ENCODE measurements at places on chromosomes 6 and 20.

DNA sequence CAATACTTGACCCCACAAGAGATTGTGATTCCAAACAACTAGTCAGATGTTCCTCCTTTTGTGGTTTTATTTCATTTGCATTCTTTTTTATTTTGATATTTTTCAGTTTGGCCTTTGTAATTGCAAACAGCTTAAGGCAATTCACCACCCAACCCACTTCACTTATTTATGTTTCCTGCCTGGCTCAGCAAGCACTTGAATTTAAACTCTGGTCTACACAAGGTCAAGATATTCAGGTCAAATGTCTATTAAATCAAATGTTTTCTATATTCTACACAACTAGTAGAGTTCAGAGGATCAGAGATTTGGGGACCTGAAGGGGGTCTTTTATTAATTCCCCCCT lies 100.1 kb downstream of the SGK1 start:
- DNase-seq, result no peak
- no peak overlapping the region for H3K4me3 ChIP-seq
- H3K36me3 ChIP-seq, result no peaks in the 10 kb centered on the region
- peaks cover 6% of the 10 kb centered on the region for H3K4me1 ChIP-seq

- no peak for DNase-seq
- peaks cover 7% of the 10 kb centered on the region for H3K4me1 ChIP-seq
- no peak overlapping the region for H3K27ac ChIP-seq
- no peak overlapping the region for H3K4me3 ChIP-seq
- H3K27me3 ChIP-seq, result no peaks in the 10 kb centered on the region
- no peaks in the 10 kb centered on the region for H3K36me3 ChIP-seq
Measured at GRCh38 chr6:21971541-21971940, 325.3 kb downstream of the PRL start.

GRCh38 chr20:24768713-24769601 lies 180.1 kb upstream of the CST7 start:
- no peak for DNase-seq
- no peak overlapping the region for H3K4me3 ChIP-seq

DNA sequence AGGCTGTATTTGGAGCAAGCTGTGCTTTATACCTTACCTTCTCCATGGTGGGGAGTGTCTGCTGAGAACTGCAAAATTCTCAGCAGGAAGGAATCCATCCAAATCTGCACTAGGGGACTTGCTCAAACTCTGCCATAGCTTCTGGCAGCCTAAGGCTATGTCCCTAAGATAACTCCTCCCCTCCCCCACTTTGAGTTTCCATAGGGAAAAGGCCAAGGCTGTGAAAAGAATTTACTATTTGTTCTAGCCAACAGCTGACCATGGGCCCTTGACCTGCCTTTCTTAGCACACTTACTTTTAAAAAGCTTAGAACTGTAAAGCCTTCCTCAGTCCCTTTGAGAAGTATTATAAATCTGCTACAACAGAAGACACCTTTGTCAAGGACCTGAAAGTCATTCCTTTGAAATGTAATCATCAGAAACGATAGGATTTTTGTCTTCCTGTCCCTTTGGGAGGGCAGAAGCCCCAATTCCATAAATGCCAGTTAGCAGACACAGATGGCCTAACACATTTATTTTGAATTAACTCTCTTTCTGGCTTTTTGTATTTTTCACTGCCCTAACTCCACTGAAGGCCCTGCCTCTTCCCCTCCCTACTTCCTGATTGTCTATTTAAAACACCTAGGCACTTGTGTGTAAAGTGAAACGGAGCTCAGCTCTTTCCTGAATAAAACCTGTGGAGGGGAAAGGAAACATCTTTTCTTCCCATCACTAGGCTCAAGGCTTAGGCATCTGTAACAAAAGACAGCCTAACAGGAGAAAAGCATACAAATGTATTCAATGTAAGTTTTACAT lies 157.1 kb downstream of the AKAP7 start:
- peaks cover 3% of the 10 kb centered on the region for H3K36me3 ChIP-seq
- no peak for DNase-seq

GRCh38 chr20:34582911-34583310 lies 24.4 kb downstream of the MAP1LC3A start:
- H3K4me1 ChIP-seq, result peaks cover 12% of the 10 kb centered on the region
- peaks cover 56% of the 10 kb centered on the region for H3K36me3 ChIP-seq
- H3K27ac ChIP-seq, result no peak overlapping the region
- H3K4me3 ChIP-seq, result no peak overlapping the region
- no peaks in the 10 kb centered on the region for H3K27me3 ChIP-seq
- no peak for DNase-seq

DNA sequence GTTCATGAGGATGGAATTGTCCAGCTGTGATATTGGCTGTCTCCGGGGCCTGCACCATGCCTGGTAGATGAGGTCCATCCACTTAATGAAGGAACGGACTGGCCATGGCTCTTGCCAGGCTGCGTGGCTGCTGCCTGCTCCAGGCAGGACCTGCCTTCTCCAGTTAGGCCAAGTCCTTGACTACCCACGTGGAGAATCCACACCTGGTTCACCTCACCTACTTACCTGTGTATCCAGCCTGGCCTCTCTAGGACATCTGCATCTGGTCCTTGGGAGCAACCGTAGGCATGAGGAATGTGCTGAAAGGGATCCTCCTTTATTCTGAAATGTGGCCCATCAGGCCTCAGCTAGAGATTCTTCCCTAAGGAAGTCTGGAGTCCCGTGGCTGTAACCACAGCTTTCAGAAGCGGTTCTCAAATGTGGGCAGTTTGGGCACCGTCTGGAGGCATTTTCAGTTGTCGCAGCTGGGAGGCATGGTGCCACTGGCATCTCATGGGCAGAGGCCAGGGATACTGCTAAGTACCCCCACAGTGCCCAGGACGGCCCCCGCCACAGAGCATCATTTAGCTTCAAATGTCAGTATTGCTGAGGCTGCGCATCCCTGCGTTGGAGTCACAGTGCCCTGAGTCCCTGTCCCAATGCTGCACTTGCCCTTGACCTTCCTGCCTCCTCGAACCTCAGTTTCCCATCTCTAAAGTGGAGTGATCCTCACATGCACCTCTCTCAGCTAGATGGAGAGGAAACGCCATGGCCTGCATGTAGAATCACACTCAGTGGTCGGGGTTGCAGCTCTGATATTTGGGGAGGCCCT lies 67.5 kb downstream of the PHACTR3 start:
- H3K36me3 ChIP-seq, result no peaks in the 10 kb centered on the region
- peaks cover 23% of the 10 kb centered on the region for H3K27me3 ChIP-seq
- no peak overlapping the region for H3K27ac ChIP-seq
- no peak for DNase-seq

- H3K4me3 ChIP-seq, result no peak overlapping the region
- no peaks in the 10 kb centered on the region for H3K36me3 ChIP-seq
- H3K27me3 ChIP-seq, result peaks cover 7% of the 10 kb centered on the region
- H3K27ac ChIP-seq, result no peak overlapping the region
Measured at GRCh38 chr6:35202066-35202546, 11.7 kb upstream of the SCUBE3 start.

Measured in lower lobe of right lung (tissue), 2 donors.